Stimulated activated CD8-positive, alpha-beta memory T cell treated with anti-CD3 and anti-CD28 coated beads, Interleukin-4, amount 100 ng/mL, for 1 hour (primary cell): ENCODE measurements at places on chromosomes 2 and 18.

GRCh38 chr2:125373293-125373692 is 1282.7 kb upstream of the GYPC start:
- no peak for DNase-seq

DNA sequence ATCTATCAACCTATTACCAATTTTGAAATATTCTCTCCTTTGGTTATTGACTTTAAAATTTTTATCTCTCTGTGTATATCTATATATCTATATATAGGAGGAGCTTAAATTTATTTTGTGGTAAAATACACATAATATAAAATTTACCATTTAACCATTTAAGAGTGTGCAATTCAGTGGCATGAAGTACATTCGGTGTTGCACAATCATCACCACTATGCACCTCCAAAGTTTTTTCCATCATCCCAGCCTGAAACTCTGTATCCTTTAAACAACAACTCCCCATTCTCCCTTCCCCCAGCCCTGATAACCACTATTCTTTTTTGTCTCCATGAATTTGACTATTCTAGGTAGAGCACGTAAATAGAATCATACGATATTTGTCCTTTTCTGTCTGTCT is 49.1 kb downstream of the CDKL4 start:
- no peak for DNase-seq

- DNase-seq, result no peak
Observed at GRCh38 chr2:35871672-35872071, 483.9 kb upstream of the CRIM1 start.

GRCh38 chr18:68722821-68723220 is 7.9 kb upstream of the TMX3 start:
- DNase-seq, result no peak

DNA sequence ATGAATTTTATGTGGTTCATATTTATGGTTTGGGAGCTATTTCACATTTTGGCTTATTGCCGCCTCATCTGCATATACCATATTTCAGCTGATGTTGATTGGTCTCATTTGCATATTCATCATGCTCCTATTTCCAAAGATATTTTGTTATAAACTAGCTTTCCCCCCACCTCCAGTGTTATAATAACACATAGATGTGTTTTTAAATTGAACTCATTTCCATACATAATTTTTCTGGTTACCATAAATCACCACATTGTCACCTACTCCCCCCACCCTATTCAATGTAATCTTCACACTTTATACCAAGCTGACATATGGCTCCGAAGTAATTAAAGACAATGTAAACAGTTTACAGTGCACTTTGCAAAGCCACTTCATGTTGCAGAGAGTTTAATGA is 101.2 kb downstream of the FSHR start:
- no peak for DNase-seq
